ENCODE measurements at places on chromosomes 7 and 10. TPM values are rescaled to one million over a fixed set of nuclear protein-coding genes. Genes with fewer than 3 reads are reported as not detected.

DNA sequence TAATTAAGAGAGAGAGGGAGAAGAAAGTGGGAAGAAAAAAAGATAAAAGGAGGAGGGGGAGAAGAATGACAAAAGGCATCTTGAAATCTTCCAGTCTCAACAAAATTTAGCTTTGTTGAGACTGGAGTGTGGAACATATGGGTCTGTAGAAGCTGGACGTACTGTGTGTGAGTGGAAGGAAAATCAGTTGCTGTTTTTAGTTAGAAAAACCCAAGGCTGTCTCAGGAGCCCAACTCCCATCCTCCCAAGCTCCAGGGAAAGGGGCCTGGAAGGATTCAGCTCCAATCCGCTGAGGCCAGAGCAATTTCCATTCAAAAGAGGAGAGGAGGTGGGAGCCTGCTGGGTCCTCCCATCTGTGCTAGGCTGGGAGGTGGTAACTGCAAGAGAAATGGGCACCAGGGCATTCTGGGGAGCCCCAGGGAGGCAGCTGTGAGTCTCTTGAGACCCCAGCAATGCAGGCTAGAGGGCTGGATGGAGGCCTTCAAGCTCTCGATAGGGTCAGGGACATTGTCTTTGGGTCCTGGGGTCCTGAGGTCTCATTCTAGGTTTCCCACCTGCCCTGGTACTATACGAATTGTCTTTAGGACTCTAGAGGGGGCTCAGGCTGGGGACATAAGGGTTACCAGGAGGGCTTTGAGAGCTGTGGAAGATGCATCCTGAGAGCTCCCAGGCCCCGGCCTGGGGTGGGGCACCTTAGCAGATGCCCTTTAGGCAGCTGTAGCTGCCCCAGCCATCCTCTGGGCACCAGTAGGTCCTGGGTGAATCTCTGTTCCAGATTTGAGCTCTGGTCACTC is 21.4 kb downstream of the ADCYAP1R1 start:
- DNase-seq: no peak
- H3K4me3 ChIP-seq: no peak overlapping the region
- peaks cover 3% of the 10 kb centered on the region for H3K27me3 ChIP-seq
- no peaks in the 10 kb centered on the region for H3K36me3 ChIP-seq
- no peaks in the 10 kb centered on the region for H3K4me1 ChIP-seq

DNA sequence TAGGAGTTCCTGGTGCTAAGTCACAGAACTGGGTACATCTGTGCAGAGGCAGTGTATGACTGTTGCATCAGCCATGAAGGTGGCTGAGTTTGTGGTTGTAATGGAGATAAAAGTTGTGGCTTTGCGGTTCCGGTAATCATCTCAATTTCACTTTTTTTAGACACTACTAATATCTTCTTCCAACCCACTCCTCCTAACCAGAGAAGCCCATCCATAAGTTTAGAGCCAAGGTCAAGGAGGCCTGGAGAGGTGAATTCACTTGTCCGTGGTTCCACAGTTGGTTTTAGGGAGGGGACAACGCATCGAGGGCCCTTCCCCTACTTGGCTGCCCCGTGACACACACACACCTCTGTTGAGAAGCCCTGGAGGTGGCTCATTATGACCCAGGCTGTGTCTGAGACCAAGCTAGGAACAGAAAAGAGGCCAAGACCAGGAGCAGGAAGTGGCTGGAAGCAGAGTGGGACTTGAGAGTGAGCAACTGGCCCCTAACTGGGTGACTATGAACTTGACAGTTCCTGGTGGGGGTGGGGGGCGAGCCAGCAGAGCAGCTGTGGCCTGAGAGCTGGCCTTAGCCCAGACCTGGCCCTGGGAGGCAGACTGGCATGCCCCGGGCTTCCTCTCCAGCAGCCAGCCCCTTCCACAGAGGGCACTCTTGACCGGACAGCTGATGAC is 66.8 kb upstream of the COL13A1 start:
- no peaks in the 10 kb centered on the region for H3K36me3 ChIP-seq
- peaks cover 11% of the 10 kb centered on the region for H3K27me3 ChIP-seq
- H3K4me1 ChIP-seq: peaks cover 11% of the 10 kb centered on the region
- no peak for DNase-seq

GRCh38 chr7:81064426-81064825 is 145.6 kb upstream of the SEMA3C start:
- H3K4me1 ChIP-seq: no peaks in the 10 kb centered on the region
- H3K27ac ChIP-seq: no peak overlapping the region
- no peaks in the 10 kb centered on the region for H3K36me3 ChIP-seq
- no peak overlapping the region for H3K4me3 ChIP-seq
- no peak for DNase-seq

DNA sequence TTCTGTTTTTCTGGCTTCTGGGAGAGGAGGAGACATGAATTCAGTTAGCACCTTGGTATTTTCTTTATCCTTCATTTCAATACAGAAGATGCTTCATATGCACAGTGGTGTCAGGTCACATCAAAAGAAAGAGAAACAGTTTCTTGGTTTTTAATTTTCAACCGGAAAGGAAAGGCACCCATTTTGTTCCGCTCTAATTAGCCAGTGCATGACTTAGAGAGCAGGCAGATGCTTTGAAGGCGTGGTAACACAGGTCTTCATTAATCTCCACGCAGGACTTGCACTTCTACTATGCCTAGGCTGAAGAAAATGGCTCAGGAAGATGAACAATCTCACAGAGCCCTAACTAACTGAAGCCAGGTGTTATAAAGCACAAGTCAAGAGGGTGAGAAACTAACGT is 70.4 kb upstream of the ATRNL1 start:
- no peak overlapping the region for H3K27ac ChIP-seq
- H3K4me3 ChIP-seq: no peak overlapping the region
- no peaks in the 10 kb centered on the region for H3K36me3 ChIP-seq
- H3K27me3 ChIP-seq: peaks cover 3% of the 10 kb centered on the region
- DNase-seq: no peak

DNA sequence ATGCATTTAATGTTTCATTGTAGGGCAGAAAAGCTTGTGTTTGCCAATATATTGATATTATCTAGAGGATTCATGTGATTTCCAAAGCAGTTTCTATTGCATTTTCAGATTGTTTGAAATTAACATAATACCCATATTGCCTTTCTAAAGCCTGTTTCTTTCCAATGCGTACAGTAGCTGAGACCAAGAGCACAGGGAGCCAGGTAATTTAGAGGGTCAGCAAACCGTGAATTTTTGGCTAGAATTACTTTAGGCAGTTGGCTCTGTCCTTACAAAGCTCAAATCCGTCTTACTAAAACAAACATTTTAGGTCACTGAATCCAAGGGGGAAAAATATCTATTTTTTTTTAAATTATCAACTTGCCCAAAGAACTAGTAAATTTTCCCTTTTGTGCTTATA is 604.9 kb upstream of the ADARB2 start:
- no peak for DNase-seq
- no peaks in the 10 kb centered on the region for H3K36me3 ChIP-seq
- no peak overlapping the region for H3K4me3 ChIP-seq
- no peaks in the 10 kb centered on the region for H3K4me1 ChIP-seq
- no peaks in the 10 kb centered on the region for H3K27me3 ChIP-seq

GRCh38 chr10:21372651-21373410 is 152.7 kb downstream of the SKIDA1 start:
- peak; percentile 4 for DNase-seq
- peaks cover 5% of the 10 kb centered on the region for H3K4me1 ChIP-seq
- H3K4me3 ChIP-seq: no peak overlapping the region
- H3K27me3 ChIP-seq: no peaks in the 10 kb centered on the region
- H3K36me3 ChIP-seq: no peaks in the 10 kb centered on the region

- H3K27me3 ChIP-seq: peaks cover 2% of the 10 kb centered on the region
- no peak for DNase-seq
- no peaks in the 10 kb centered on the region for H3K36me3 ChIP-seq
- no peak overlapping the region for H3K27ac ChIP-seq
- no peak overlapping the region for H3K4me3 ChIP-seq
- peaks cover 15% of the 10 kb centered on the region for H3K4me1 ChIP-seq
These were observed 18.6 kb upstream of the ZMIZ2 start for GRCh38 chr7:44729949-44730590.

GRCh38 chr10:66604195-66604594 is 321.6 kb upstream of the LRRTM3 start:
- no peak overlapping the region for H3K27ac ChIP-seq
- H3K27me3 ChIP-seq: no peaks in the 10 kb centered on the region
- no peak for DNase-seq
- H3K4me1 ChIP-seq: no peaks in the 10 kb centered on the region
- no peaks in the 10 kb centered on the region for H3K36me3 ChIP-seq

GRCh38 chr7:69018200-69018599 is 580.1 kb upstream of the AUTS2 start:
- H3K36me3 ChIP-seq: no peaks in the 10 kb centered on the region
- no peak overlapping the region for H3K27ac ChIP-seq
- DNase-seq: no peak
- H3K4me3 ChIP-seq: no peak overlapping the region

- no peak overlapping the region for H3K27ac ChIP-seq
- no peak overlapping the region for H3K4me3 ChIP-seq
- peaks cover 2% of the 10 kb centered on the region for H3K27me3 ChIP-seq
- H3K36me3 ChIP-seq: no peaks in the 10 kb centered on the region
- no peak for DNase-seq
These were observed 45.4 kb downstream of the CALML3 start for GRCh38 chr10:5570007-5570655.

DNA sequence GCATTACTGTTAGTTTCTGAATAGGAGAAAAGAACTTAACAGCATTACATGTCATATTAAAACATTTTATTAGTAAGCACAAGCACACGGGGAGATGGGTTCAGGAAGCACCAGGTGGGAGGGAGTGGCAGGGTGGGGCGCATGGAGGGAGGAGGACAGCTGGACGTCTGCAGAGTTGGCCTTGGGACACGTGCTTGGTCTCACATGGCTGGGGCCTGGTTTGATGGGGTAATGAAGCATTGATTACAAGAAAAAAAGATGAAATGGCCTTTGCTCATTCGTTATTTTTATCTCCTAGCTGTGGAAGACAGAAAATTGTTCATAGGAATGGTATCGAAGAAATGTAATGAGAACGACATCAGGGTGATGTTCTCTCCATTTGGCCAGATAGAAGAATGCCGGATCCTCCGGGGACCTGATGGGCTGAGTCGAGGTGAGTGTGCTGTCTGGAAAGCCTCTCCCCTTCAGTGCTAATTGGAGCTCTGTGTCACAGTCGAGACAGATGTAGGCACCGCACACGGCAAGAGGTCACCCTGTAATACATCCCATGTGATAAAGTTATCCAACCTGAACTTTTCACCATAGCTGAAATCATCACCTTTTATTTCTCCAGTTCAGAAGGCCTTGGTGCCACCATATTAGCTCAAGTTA is 239.9 kb downstream of the CELF2 start:
- DNase-seq: no peak
- peaks cover 54% of the 10 kb centered on the region for H3K4me1 ChIP-seq
- H3K36me3 ChIP-seq: peaks cover 69% of the 10 kb centered on the region
- H3K27ac ChIP-seq: peak overlapping the region; percentile 80
- no peak overlapping the region for H3K4me3 ChIP-seq

- H3K4me1 ChIP-seq: no peaks in the 10 kb centered on the region
- no peak for DNase-seq
- H3K4me3 ChIP-seq: no peak overlapping the region
- no peak overlapping the region for H3K27ac ChIP-seq
- no peaks in the 10 kb centered on the region for H3K36me3 ChIP-seq
These were observed 315.8 kb upstream of the TPK1 start for GRCh38 chr7:145151676-145152075.

GRCh38 chr10:129971381-129972144 is 7.5 kb upstream of the EBF3 start:
- DNase-seq: no peak
- H3K27me3 ChIP-seq: peaks cover 38% of the 10 kb centered on the region
- H3K4me1 ChIP-seq: peaks cover 13% of the 10 kb centered on the region
- H3K27ac ChIP-seq: peak overlapping the region; percentile 88
- peaks cover 2% of the 10 kb centered on the region for H3K36me3 ChIP-seq
- peak overlapping the region; percentile 58 for H3K4me3 ChIP-seq

DNA sequence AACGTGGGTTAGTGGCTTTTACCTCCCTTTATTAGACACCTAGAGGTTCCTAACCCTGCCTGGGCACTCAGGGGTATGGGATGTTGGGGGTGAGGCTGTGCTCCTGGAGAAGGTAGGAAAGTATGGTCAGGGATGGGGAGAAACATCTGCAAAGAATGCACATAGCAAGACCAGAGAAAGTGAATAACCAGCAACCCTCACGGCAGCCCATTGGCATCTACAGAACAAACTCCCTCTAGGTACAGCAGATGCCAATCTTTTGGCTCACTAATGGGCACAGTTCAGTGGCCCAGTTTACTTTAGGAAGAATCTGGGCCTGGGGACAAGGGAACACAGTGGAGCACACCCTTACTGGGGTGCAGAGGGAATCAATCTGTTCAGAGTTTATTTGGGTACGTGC is 143.9 kb downstream of the JAZF1 start:
- H3K4me3 ChIP-seq: no peak overlapping the region
- peak overlapping the region; percentile 70 for H3K27ac ChIP-seq
- no peak for DNase-seq
- peaks cover 2% of the 10 kb centered on the region for H3K36me3 ChIP-seq
- H3K4me1 ChIP-seq: peaks cover 26% of the 10 kb centered on the region

DNA sequence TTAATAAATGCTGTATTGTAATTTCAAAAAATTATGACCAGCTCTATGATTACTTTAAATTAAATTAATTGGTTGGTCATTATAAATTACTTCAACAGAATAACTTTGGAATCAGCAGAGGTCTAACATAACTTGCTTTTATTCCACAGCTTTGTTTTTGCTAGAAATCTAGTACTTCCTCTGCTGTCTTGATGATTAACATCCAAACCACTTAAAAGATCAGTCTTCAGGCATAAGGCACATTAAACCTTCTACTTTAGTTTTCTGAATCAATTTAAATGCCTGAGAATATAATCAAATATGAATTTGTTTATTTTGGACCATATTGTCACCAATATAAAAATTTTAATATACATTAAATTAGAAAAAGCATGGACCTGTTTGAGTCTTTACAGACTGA is 465.3 kb downstream of the ARL4A start:
- no peak for DNase-seq
- no peaks in the 10 kb centered on the region for H3K4me1 ChIP-seq
- H3K36me3 ChIP-seq: no peaks in the 10 kb centered on the region
- no peaks in the 10 kb centered on the region for H3K27me3 ChIP-seq
- no peak overlapping the region for H3K4me3 ChIP-seq
- H3K27ac ChIP-seq: no peak overlapping the region

DNA sequence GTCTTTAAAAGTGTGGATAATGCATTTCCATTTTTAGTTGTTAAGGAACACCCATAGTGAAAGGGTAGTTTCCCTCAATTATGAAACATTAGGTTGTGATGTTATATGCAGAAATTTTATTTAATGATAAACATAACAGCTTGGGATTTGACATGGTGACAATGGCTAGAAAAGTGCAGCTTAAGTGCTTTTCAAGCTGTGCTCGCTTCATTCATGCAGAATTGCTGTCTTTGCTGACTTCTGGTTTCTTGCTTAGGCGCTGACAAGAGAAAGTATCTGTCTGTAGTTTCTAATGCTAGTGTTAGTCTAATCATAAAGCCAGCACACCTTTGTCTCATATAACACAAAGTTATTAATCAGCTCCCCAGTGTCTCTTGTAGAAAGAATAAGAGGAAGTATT is 170.0 kb downstream of the ARL5B start:
- no peaks in the 10 kb centered on the region for H3K4me1 ChIP-seq
- no peak for DNase-seq
- no peak overlapping the region for H3K4me3 ChIP-seq

Gene GJD4
- not detected for total RNA-seq

Gene PDAP1
- 162 TPM for total RNA-seq

Gene MRPL32
- 81.5 TPM for total RNA-seq

Gene LRRC18
- not detected for total RNA-seq

Gene RPEL1
- total RNA-seq: not detected

Gene HOXA7
- total RNA-seq: not detected

Gene SPAM1
- total RNA-seq: not detected
